ENCODE measurements at places on chromosomes 12 and 14. TPM values are rescaled to one million over a fixed set of nuclear protein-coding genes. Genes with fewer than 3 reads are reported as not detected.

DNA sequence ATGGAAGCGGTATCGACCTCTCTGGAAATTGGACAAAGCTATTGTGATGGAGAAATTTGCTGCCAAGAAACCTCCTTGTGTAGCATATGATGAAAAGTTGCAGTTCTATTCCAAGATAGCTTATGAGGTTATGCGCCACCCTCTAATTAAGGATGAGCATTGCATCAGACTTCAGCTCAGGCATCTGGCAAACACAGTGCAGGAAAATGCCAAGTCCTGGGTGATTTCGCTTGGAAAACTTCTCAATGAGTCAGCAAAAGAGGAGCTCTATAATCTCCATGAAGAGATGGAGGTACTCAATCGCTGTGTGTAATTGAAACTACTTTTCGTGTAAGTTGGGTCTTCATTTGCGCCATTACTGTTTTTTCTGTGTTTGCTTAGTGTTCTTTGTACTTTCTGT lies 51.2 kb downstream of the DNAH10 start:
- no peak for DNase-seq

SMIM41 gene
- not detected for total RNA-seq

ESR2 gene
- 0.44 TPM for total RNA-seq

GRCh38 chr12:777550-778047 lies 25.2 kb downstream of the WNK1 start:
- no peak for DNase-seq

GRCh38 chr12:57822392-57823130 lies 4.0 kb upstream of the AVIL start:
- peak; percentile 39 for DNase-seq

AKAP6 gene
- total RNA-seq, result 0.20 TPM

HOTAIR gene
- not detected for total RNA-seq

DEGS2 gene
- total RNA-seq, result 0.20 TPM

- no peak for DNase-seq
Measured at GRCh38 chr14:56057767-56058166, 60.4 kb upstream of the PELI2 start.

GLI1 gene
- total RNA-seq, result not detected

GRCh38 chr14:52553002-52553670 lies 500 bp downstream of the GPR137C start:
- DNase-seq, result no peak

DNA sequence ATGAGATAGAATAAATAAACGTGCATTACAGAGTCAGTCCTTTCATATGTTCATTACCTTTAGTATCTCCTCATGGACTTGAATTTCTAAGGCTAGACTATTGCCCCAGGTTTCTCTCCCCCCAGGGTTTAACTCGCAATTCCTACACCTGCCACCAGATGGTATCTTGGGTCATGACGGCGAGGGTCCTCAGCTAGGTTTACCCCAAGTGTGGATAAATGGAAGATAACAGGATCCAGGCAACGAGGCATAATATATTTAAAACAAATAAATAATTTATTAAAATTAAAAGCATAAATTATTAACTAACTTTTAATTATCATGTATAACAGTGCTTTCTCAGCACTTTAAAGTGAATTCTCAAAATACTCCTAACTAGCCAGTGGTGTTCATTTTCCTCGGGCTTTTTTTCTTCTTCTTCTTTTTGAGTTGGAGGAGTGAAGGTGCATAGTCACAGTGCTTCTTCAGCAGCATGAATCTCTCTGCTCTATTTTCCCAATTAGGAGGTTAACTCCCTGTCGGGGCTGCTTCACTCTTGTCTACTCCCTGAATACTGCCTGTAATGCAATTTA lies 243.5 kb upstream of the CAND1 start:
- peak; percentile 39 for DNase-seq

DNA sequence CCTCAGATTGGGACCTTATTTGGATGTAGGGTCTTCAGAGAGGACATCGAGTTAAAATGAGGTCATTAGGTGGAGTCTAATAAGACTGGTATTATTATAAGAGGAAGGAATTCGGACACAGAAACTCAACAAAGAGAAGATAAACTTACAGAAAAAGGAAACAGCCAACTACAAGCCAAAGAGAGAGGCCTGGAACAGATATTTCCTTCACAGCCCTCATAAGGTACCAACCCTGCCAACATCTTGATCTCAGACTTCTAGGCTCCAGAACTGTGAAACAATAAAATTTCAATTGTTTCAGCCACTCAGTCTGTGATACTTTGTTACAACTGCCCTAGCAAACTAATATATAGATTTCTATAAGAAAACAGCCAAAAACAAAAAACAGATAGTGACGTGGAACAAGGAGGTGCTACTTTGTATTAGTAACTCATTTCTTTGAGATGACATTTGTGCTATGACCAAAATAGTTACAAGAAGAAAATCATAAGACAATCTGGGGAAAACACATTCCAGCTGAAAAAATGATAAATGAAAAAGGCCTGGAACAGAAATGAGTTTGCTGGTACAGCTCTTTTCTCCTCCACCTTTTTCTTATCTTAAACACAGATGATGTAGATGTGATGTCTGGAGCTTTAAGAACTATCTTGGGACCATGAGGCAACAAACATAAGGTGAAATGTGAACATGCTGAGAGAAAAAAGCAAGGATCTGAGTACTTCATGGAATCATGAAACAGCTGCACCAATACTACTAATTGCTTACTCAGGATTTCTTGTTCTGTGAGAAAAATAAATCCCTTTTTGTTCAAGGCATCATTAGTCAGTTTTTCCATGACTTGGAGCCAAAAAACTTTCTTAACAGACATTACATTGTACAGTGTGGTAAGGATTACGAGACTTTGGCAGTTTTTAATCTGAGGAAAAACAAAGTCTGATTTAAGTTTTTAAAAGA lies 243.2 kb downstream of the ANO6 start:
- no peak for DNase-seq

GRCh38 chr12:113248842-113249435 lies 27.7 kb downstream of the TPCN1 start:
- DNase-seq, result no peak

DNA sequence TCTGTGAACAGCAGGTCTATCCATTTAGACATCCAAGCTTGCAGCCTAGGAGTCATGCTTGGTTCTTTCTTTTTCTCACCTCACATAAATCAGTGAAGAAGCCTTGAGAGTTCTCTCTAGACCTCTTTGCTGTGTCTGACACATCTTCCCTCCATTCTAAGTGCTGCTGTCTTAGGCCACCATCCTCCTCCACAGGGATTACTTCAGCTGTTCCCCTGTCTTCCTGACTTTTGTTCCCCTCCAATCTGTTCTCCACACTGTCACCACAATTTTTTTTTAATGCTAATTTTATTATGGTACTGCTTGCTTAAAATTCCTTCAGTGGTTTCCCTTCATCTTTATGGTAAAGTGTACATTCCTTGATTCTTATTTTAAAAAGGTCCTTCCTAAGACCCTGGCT lies 71.8 kb downstream of the DERA start:
- no peak for DNase-seq

DNA sequence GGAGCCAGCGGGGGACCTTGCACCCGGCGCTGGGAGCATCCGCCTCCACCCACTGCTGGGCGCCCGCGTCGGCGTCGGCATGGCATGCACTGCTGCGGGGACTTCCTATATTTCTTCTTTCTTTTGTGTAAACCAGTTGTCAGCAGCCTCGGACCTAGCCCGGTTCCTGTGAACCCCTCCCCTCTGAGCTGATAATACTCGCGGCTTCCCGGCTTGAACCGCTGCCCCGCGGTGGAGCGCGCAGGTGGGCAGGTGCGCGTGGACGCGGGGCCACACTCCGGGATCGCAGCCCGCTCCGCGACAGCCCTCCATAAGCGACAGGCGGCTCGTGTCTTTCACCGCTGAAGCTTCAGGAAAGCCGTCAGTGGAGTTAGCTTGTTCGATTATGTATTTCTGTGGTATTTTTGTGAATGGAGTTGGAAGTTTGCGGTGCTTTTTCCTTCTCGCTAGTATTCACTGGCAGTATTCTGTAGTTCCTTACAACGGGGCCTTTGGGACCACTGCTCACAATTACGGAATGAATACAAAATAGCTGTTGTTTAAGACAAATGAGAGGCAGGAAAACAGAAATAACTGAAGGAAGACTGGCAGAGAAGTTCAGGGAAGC lies 870 bp downstream of the BMAL2 start:
- DNase-seq, result peak; percentile 32

RPGRIP1 gene
- 0.20 TPM for total RNA-seq

DACT1 gene
- total RNA-seq, result under 0.01 TPM

SCARB1 gene
- 7.6 TPM for total RNA-seq

DNA sequence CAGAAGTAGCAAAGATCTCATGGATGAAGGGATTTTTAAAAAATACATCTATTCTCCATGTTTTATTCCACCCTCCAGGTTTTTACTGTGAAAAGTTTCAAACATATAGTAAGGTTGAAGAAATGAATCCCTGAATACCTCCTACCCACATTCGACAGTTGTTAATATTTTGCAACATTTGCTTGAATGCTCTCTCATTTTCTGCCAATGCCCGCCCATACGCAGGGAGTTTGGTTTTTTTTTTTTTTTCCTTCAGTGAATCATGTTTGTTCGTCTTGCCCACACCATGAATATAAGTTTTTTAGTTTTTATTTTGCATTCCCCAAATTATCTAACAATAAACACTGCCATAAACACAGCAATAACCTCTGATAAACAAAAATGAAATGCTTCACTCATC lies 82.9 kb downstream of the MAP1LC3B2 start:
- no peak for DNase-seq

DNA sequence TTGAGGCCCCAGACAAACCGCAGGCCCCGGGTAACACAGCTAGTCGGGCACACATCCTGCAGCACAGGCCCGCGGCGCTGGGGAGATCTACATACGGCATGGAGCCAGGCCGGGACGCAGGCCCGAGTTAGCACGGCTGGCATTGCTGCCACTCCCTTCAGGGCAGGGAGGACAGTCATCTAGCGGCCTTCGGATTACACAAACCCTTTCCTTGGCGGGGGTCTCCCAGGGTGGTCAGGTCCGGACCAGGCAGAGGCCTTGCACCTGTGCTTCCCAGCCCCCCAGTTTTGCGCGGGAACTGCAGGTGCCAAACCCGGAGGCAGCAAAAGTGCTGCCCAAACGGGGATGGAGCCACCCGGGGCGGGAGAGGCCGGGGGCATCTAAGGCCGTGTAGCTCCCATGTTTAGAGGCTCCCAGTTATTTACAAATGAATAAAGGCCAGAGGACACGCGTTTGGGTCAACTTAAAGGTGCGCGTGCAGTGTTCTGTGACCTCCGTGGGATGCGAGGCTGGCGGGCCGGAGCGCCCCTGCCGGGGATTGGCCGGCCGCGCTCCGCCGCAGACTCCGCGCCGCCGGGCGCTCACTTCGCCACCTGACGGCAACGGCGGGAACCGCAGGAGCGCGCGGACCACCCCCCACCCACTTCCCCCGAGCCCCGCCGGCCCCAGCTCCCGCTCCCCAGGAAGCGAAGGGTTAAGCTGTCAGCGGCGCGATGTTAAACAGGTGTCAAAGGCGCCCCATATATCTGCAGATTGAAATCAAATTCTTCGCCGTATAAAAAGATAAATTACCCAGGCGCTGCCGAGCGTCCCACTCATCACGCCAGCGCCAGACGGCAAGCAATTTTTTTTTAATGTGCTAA lies 18.1 kb downstream of the VSX2 start:
- peak; percentile 51 for DNase-seq

DNA sequence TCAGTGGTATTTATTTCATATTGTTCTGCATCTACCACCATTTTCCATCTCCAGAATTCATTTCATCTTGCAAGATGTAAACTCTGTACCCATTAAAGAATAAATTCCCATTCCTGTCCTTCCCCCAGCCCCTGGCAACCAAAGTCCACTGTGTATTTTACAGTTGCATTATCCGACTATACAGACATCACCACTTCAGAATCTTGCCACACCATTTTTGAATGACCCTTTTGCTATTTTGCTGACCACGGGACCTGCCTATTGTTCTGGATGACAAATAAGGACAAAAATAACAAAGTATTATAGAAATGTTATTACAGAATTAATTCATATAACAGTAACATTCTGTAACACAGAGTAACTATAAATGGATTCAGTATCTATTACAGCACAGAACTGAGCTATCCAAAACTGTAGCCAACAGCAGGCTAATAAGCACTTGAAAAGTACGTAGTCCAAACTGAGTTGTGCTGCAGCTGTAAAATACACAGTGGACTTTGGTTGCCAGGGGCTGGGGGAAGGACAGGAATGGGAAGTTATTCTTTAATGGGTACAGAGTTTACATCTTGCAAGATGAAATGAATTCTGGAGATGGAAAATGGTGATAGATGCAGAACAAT lies 61.3 kb downstream of the CDK17 start:
- DNase-seq, result no peak

DNA sequence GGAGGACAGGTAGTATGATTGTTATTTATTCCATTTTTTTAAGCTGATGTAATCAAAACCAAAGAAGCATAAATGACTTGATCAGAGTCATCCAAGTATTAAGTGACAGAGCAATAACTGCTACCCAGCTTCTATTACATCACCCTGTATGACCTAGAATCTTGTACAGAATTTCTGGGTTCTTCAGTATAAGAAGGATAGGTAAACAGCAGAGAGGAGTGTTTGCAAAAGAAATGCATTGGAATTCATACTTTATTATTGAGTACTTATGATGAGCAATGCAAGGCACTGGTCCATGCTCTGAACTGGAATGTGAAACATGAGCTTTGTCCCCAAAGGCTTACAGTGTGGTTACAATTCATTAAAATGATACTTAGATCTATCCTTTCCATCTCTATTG lies 916.8 kb downstream of the DIO2 start:
- no peak for DNase-seq

CEBPE gene
- not detected for total RNA-seq

BATF gene
- total RNA-seq, result 3.6 TPM

MMP19 gene
- total RNA-seq, result 0.22 TPM

- no peak for DNase-seq
Measured at GRCh38 chr12:88141425-88141773, 489 bp downstream of the CEP290 start.

MEG3 gene
- total RNA-seq, result 4.8 TPM

ART4 gene
- total RNA-seq, result 121 TPM

GRCh38 chr12:118368821-118369220 lies 3.9 kb downstream of the TAOK3 start:
- DNase-seq, result no peak

Data from lung microvascular endothelial cell (primary cell).